ENCODE measurements at places on chromosomes 2 and 18.

DNA sequence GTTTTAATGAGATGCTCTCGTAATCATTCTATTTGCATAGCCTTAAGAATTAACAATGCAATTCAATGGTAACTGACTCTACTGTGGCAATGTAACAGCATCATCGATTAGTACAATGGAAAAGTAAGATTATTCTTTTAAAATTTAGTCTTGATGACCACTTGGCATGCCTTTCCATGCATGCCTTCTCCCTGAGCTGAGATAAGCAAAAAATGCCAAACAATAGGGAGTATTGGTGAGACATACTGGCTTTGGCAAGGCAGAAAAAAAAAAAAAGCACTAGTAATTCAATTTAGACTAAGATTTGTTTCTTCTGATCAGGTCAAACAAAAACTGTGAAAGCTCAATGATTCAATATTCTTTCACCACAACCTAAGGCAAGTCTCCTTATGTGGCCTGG is 110.8 kb upstream of the TRIB2 start:
- no peak for DNase-seq

DNA sequence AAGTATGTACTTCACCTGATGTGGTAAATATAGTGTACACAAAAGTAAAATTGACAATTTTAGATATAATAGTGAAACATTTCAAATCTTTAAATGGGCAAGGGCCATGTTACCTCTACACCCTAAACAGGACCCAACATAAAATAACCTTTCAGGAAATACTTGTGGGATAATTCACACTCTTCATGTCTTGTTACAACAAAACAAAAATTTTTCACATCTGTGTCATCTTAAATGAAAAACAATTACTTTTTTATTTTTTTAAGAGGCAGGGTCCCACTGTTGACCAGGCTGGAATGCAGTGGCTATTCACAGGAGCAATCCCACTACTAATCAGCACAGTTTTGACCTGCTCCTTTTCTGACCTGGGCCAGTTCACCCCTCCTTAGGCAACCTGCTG is 42.1 kb downstream of the SRBD1 start:
- no peak for DNase-seq

DNA sequence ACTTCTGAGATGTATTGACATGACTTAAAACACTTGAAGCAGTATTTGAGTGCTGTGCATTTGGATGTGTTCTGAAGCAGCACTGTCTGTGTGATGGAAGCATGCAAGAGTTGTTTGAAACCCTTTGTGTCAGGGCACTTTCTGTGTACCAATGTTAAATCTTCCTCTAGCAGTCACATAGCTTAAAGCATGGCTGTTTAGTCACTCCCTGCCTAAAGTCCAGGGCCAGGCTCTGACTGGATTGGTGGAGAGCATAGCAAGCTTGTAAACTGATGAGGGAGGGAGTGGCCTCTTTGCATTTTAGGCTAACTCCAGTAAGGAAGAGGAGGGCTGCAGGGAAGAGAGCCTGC is 73.5 kb downstream of the MYO1B start:
- no peak for DNase-seq

DNA sequence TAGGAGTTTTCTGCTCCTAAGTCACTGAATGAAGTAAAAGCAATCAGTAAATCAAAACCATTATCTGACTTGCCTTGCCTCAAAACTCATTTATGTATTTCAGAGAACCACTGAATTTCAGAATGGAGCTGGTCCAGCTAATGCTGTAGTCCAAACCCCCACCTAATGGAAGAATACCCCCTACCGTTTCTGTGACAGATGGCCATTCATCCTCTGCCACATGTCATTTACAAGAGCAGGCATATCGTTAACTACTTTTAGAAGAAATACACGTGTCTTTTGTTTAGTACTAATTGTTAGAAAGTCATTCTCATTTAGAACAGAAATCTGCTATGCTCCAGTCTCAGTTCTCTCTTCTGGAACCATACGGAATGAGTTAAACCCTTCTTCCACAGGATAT is 12.8 kb upstream of the GALNT5 start:
- DNase-seq = no peak

DNA sequence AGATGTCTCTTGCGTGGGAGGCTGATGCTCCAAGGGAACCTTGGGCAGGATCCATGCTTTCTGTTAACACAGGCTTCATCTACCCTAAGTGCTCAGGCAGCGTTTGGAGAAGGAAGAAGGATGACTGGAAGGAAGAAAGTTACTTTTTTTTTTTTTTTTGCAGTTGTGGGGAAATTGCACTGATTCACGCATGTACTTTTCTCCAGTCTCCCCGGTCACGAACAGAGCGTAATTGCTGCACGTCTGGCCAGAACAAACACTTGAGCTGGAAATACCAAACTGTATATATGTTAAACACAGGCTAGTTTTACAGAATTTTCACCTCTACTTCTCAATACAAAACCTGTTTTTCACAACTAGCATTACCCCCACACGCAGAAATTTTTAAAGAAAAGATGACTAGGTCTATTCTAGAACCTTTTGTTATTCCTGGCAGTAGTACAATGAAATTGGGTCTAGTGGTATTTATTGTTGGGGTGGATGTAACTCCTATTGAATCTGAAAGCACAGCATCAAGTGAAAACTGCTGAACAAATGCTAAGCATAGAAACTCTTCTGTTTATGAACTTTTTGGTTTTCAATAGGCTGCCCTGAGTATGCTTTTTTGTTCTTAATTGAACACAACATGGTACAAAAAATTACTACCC is 9.3 kb upstream of the SCYGR5 start:
- DNase-seq = no peak

- no peak for DNase-seq
Measured at GRCh38 chr2:179751163-179751809, 110.1 kb downstream of the ZNF385B start.

DNA sequence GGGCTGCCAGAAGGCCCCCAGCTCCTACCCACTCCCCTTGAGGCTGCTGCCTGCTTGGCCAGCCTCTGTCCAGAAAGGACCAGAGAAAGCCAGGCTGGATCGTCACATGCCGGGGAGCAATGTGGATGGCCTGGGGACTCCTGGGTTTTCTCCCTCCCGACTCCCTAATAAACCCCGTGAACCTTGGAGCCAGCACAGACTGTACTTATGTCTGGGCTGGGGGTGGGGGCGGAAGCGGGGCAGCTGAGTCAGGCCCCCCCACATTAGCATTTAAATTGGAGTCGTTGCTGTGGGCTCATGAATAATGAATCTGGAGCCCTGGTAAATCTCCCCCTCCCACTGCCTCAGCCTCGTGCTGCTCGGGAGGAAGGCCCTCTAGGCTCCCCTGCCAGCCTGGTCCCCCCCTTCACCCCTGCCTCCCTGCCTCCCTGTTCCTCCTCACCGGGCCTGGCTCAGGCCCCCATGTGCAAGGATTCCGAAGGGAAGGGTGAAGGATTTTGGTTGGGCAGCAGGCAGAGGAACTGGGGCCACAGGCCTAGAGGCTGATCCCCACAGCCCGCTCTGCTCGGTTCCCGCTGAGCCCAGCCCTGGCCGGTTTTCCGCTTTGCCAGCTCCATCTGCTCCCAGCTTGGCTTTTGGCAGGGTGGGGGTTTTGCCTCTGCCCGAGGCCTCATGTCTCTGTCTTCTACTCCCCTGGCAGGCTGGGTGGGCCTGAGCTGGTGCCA is 7.3 kb upstream of the ASIC4 start:
- DNase-seq = no peak

GRCh38 chr2:20430461-20431300 is 16.2 kb upstream of the RHOB start:
- DNase-seq = no peak

GRCh38 chr2:24513281-24514071 is 22.4 kb downstream of the NCOA1 start:
- no peak for DNase-seq

DNA sequence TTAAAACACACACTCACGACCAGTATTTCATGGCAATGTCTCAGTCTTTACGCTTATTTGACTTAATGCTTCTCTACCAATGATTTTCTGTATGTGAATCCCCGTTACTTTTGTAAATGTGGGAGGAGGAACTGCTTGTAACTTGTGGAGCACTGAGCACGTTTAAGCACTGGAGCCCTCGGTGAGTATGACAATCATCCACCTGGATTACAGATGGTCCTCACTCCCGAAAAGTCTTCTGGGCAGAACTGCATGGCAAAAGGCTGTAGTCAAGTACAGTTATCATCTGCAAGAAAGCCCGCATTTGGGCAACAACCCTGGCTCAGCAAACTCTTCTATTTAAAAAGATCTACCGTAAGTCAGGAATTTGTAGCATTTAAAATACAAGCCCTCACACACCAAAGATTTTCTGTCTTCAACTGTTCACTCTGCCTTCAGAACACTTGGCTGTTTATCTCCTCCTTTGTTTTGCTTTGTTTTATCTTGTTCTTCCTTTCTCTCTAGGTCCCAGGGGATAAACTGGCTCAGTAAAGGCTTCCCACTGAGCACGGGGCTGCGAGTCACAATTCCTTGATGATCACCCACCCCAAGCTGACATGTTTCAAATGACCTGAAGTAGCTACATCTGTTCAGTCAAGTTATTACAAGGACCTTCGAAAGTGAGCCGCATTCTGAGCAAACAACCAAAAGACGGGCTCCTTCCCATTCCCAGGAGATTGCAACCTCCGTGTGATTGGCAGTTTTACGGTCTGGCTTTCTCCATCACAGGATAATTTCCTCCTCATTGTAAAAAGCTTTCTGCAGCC is 102.2 kb downstream of the DLGAP1 start:
- DNase-seq = no peak

- DNase-seq = no peak
Measured at GRCh38 chr2:231795525-231796327, 9.5 kb downstream of the COPS7B start.

DNA sequence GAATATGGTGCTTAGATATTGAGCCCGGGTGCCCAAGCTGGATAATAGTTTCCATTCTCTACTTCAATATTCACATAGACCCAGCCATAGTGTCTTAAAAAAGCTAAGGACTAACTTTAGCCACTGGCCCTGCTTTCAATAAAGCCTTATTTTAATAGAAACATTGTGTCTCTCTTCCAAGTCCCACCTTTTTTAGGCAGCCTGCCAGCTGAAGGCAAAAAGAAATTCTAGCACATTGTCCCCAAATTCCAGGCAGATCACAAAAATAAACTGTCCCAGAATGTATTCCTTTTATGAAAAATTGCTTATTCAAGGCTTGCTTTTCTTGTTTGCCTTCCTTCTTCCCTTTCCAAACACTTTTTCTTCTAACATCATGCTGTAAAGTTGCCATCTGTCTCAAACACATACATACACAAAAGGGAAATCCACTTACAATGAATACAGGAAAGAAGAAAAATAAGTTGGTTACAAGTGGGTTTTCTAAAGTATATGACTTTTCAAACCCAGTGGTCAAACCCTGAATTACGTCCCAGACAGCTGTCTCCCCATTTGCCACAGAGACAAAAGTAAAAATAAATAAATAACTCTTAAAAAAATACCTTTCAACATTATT is 778.5 kb downstream of the BCL11A start:
- DNase-seq = no peak

DNA sequence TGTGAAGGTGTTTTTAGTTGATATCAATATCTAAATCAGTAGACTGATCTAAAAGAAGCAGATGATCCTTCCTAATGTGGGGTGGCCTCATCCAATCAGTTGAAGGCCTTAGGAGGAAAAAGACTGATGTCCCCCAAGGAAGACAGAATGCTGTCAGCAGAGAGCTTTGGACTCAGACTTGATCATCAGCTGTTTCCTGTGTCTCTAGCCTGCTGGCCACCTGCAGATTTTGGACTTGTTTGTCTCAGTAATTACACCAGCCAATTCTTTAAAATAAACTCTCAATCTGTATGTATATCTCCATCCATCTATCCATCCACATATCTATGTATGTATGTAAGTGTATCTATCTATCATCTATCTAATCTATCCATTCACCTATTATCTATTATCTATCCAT is 301.3 kb downstream of the LPIN1 start:
- no peak for DNase-seq

- no peak for DNase-seq
Measured at GRCh38 chr2:95362486-95362885, 40.0 kb upstream of the FAHD2A start.

DNA sequence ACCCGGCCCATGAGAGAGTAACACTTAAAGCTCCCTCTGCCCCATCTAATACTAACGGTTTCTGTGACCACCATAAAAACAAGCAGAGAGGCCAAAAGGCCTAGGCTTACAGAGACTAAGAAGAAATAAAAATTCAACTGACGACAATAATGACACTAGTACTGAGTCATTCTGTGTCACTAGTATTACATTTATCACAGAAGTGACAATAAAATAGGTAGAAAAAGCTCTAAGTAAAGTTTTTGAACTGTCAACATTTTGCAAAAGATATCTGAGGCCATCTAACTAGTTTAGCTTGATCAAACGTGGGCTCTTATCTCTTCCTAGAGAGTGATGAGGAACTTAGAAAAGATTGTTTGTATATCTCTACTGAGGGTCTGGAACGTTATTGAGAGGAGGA is 35.6 kb downstream of the AP1S3 start:
- DNase-seq = no peak

DNA sequence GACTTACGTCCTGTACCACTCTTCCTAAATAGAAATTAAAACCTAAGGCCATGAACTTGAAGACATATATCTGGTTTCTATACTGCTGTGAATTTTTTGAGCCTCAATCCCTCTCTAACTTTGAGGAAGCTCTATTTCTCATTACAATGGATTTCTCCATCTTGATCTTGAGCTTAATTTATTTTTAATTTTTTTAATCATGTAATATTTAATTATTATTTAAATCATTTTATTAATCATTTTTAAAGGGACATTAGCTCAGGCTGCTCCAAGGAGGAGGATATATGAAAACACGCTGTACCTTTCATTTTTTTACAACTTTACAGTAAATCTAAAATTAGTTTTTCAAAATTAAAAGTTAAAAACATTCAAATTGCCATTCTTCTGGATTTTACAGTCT is 540.5 kb downstream of the SATB2 start:
- DNase-seq = no peak

DNA sequence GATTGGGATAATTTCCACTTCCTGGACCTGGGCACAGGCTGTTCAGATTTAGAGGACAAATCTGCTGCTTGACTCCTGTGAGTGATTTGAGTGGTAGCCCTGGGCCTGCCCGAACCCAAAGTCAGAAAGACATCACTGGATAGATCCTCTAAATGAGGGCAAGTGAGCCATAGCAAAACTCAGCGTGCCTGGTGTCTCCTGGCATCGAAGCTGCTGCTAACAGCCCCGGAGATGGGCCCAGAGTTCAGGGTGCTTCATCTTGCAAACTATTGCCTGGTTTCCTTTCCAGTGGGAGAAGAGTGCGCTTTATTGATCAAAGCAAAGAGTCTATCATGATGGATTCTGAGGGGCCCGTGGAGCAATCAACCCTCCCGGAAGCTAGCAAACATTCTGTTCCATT is 153.1 kb upstream of the KLHL29 start:
- DNase-seq = no peak

- DNase-seq = no peak
Measured at GRCh38 chr2:163592954-163593622, 142.7 kb downstream of the FIGN start.

DNA sequence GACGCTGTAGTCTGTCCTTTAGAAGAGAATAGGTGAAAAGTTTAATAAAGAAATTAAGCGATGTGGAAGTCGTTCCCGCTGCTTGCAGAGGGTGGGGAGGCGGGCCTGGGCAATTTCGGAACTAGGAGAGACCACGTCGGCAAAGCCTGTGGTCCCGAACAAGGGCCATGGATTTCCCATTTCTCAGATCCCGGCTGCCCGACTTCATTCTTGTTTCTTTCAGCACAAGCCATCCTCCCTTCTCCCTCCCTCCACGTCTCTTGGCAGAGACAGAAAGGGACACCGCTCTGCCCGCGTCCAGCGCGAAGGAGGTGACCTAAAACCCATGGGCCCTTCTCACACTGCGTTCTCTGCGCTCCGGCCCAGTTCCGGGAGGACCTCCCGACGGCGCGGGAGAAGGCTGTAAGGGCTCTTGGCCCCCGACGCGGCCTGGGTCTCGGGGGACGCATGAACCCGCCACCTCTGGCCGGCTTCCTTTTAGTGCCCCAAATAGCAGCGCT is 2.2 kb upstream of the BCL2L11 start:
- peak; percentile 23 for DNase-seq
